NCI-H69 (cell line): ENCODE measurements at places on chromosomes 1 and 21.

- no peak for DNase-seq
These were observed 27.2 kb downstream of the C8B start for GRCh38 chr1:56938646-56939045.

GRCh38 chr1:19654386-19654785 is 10.3 kb downstream of the NBL1 start:
- DNase-seq, result peak; percentile 5

- no peak for DNase-seq
These were observed 70.2 kb downstream of the BACH1 start for GRCh38 chr21:29368906-29369305.

GRCh38 chr1:55898181-55898580 is 681.2 kb downstream of the PLPP3 start:
- no peak for DNase-seq

DNA sequence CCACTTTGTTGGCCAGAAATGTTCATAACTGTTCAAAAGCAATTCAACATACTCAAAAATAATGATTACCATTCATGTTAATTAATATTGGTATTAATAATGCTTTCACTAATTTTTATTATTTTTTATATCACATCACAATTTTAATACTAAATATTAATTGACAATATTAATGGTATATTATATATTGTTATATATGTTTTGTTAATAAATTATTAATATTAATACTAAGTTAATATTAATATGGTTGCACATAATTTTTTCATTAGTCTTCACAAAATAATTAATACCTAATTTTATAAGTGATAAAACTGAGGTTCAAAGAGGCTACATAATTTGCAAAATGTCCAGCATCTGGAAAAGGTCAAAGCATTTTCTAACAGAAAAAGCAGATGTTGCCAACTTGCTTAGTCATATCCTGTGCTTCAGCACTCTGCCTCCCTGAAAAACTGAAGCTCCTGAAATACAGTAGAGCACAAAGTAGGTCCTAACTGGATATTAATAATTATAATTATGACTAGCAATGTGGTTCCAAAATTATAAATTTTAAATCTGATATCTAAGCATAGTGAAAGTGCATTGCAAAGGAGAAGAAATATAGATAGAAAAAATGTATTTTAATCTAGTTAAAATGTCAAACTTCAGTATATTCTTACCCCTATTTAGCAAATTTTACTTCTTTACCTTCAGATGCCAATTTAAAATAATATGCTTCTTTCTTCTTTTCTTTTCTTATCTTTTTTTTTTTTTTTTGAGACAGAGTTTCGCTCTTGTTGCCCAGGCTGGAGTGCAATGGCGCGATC is 123.2 kb upstream of the TNFSF4 start:
- no peak for DNase-seq

GRCh38 chr1:190608282-190608681 is 130.6 kb upstream of the BRINP3 start:
- DNase-seq, result no peak

GRCh38 chr1:170665629-170666028 is 1.7 kb downstream of the PRRX1 start:
- no peak for DNase-seq

GRCh38 chr21:23963454-23963853 is 1643.8 kb downstream of the MRPL39 start:
- DNase-seq, result peak; percentile 96

- DNase-seq, result peak; percentile 36
These were observed 29.4 kb upstream of the PRSS38 start for GRCh38 chr1:227785805-227786671.

GRCh38 chr1:25774206-25774803 is 25.7 kb upstream of the SELENON start:
- peak; percentile 56 for DNase-seq

DNA sequence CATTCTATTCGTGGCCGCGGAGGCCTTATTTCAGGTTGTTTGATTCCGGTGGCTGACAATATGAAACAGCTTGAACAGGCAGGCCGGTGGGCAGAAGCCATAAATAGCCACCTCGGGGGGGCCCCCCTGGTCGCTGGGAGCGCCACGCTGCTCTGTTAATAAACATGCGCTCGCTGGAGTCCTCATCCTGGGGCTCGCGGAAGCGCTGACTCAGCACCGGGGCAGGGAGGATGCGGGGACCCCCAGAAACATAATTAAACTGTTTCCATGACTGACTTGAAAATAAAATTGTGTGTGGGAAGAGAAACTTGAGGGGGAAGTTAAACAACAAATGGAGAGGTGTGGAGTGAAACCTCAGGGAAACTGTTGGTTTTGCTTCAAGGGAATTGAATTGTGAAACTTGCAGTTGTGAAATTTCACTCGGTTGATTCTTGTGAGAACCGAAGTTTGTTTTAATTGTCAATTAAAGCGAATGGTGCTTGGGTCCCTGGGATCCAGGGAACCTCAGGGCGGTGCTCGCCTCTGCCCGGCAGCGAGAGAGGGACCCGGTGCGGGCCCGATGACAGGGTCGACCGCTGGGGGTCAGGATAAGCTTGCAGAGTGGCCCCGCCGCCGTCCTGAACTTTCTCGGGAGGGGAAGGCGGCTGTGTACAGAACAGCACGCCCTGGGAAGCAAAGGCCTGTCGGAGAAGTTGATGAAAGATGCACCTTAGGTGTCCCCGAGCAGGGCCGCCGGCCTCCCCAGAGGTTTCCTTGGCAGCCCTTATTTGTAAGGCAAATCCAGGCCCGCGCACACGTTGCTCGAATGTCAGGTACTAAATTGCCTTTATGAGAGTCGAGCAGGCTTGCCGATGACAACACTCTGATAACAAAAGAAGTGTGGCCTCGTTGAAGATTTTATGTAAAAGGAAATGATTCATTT is 176.9 kb upstream of the LMO4 start:
- no peak for DNase-seq

- DNase-seq, result no peak
These were observed 9.9 kb upstream of the RSRP1 start for GRCh38 chr1:25257196-25257595.

DNA sequence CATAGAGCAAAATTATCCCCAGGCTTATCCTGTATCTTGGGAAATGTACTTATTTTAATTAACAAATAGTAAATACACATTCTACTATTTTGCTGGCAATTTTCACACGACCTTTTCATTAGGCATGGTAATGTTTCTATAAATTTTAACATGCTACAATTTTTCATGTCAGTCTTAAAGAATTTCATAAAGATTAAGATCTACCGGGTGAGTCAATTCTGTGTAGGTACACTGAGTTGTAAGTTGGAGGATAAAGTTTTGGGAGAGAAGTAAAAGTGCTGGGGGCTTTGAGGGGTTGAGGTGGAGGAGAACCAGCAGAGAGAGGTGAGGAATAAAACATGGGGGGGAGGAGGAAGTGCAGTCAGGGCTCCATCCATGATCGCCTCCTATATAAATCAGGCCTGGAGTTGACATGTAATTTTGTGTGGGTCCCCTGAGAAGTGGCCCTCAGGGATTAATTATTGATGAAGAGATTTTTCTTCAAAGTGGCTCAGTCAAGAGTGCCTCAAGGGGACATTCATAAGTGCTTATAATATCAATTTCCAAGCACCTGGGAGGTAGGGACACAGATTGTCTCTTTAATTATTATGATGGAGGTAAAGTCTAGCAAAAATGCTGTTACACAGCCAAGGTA is 7.2 kb downstream of the DPYD start:
- peak; percentile 55 for DNase-seq
